ENCODE measurements at places on chromosomes 11 and 22.
A peak's percentile ranks its signal among the peaks of the same experiment; 100 is the strongest.

DNA sequence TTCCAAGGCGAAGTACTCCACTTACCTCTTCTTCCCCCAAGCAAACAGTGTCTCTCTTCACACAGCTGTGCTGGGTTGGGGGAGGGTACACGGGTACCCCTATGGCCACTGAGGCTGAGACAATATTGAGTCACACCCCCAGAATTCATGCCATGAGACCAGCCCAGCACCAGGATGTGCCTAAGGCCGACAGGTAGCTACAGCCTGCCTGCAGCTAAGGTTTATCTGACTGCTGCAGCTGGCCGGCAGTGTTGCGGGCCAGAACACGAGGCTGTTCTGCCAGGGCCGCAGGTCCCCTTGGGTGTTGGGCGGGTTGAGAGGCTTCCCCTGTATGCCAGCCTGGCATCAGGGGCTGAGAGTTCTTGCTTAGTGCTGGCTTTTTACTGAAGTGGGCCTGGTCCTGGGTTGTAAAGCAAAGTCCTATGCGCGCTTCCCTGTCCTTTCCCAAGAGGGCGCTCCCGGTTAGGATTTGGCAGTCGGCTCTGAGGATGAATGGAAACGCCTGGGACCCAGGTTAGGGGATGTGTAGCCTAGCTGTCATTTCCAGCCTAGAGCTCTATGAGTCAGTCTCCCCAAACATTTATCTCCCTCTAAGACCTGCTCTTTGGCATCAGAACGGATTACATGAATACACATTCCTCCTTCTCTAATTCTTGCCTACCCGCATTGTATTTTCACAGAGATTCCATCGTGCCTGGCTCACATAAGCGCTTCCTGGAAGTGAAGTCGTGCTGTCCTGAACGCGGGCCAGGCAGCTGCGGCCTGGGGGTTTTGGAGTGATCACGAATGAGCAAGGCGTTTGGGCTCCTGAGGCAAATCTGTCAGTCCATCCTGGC lies 7.1 kb downstream of the USP18 start:
- no peaks in the 10 kb centered on the region for H3K27me3 ChIP-seq
- DNase-seq: peak; percentile 74
- H3K27ac ChIP-seq: no peak overlapping the region
- H3K4me3 ChIP-seq: no peak overlapping the region
- H3K4me1 ChIP-seq: peaks cover 8% of the 10 kb centered on the region

GRCh38 chr11:6191742-6192141 lies 7.3 kb upstream of the OR52W1 start:
- DNase-seq: no peak
- H3K27ac ChIP-seq: no peak overlapping the region
- no peaks in the 10 kb centered on the region for H3K36me3 ChIP-seq
- peaks cover 8% of the 10 kb centered on the region for H3K4me1 ChIP-seq
- peaks cover 2% of the 10 kb centered on the region for H3K27me3 ChIP-seq
- H3K4me3 ChIP-seq: no peak overlapping the region

DNA sequence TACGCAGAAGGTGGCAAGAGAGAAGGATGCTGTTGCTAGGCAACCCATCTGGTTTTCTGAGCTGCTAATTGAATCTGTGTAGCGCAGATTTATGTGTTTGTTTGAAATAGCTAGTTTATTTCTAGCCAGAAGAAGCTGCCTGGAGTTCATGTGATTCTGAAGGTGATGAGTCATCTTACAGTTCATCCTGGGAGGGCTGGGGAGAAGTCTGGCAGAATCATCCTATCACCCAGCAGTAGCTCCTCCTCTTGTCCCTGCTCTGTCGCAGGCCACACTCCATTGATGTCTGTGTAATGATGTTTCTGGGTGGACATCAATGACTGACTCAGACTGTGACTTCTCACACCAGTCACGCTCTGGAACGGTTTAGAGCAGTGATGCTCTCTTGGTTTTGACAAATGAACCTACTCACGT lies 4.8 kb upstream of the FBXO7 start:
- H3K4me1 ChIP-seq: peaks cover 8% of the 10 kb centered on the region
- peak; percentile 10 for DNase-seq
- no peak overlapping the region for H3K27ac ChIP-seq

GRCh38 chr11:68979931-68980775 lies 633 bp downstream of the MRGPRD start:
- H3K27ac ChIP-seq: no peak overlapping the region
- H3K27me3 ChIP-seq: peaks cover 4% of the 10 kb centered on the region
- H3K4me3 ChIP-seq: no peak overlapping the region
- no peaks in the 10 kb centered on the region for H3K4me1 ChIP-seq
- H3K36me3 ChIP-seq: no peaks in the 10 kb centered on the region

GRCh38 chr11:115808351-115808940 lies 304.2 kb upstream of the CADM1 start:
- no peaks in the 10 kb centered on the region for H3K4me1 ChIP-seq
- DNase-seq: no peak
- H3K27ac ChIP-seq: no peak overlapping the region
- H3K36me3 ChIP-seq: no peaks in the 10 kb centered on the region
- H3K27me3 ChIP-seq: no peaks in the 10 kb centered on the region

- peaks cover 1% of the 10 kb centered on the region for H3K27me3 ChIP-seq
- H3K4me1 ChIP-seq: no peaks in the 10 kb centered on the region
Measured at GRCh38 chr11:131290185-131290584, 80.2 kb upstream of the NTM start.

- H3K4me1 ChIP-seq: peaks cover 64% of the 10 kb centered on the region
- H3K27ac ChIP-seq: peak overlapping the region; percentile 77
- no peaks in the 10 kb centered on the region for H3K27me3 ChIP-seq
- DNase-seq: peak; percentile 66
- H3K4me3 ChIP-seq: peak overlapping the region; percentile 87
Measured at GRCh38 chr11:60914633-60915247, 782 bp downstream of the TMEM109 start.

DNA sequence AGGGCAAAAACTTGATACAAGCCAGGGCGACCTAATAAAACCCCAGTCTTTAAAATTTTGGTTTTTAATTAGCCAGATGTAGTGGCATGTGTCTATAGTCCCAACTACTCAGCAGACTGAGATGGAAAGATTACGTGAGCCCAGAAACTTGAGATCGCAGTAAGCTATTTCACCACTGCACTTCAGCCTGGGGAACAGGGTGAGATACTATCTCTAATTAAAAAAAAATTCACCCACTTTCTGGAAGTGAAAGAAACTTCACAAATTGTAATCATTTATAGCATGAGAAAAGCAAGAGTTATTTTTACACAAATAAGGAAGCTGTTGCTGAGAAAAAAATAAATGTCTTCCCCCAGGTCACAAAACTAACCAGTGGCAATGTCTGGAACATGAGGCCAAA lies 882 bp upstream of the GLYATL2 start:
- DNase-seq: no peak
- H3K36me3 ChIP-seq: no peaks in the 10 kb centered on the region
- no peak overlapping the region for H3K4me3 ChIP-seq
- no peaks in the 10 kb centered on the region for H3K4me1 ChIP-seq
- peaks cover 16% of the 10 kb centered on the region for H3K27me3 ChIP-seq
- no peak overlapping the region for H3K27ac ChIP-seq

- H3K27ac ChIP-seq: no peak overlapping the region
- H3K27me3 ChIP-seq: no peaks in the 10 kb centered on the region
- DNase-seq: no peak
- H3K36me3 ChIP-seq: no peaks in the 10 kb centered on the region
- H3K4me1 ChIP-seq: no peaks in the 10 kb centered on the region
Measured at GRCh38 chr11:84419616-84420015, 1133.4 kb upstream of the CCDC90B start.

DNA sequence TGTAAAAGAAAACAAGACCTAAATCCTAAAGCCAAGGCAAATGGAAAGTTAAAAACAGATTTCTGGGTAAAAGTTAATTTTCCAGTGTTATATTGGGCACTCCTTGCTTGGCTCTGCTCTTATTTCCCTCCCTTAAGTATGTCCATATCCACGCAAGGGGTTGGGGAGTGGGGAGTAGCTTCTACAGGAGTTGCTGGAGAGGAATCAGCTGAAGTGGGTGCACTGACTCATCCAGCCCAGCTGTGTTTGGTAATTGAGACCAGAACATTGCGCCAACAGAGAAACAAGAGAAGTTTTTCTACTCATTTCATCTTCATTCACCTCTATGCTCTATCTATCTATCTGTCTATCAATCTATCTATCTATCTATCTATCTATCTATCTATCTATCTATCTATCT lies 298.4 kb upstream of the PDGFD start:
- no peak for DNase-seq
- no peak overlapping the region for H3K27ac ChIP-seq
- H3K36me3 ChIP-seq: no peaks in the 10 kb centered on the region
- no peak overlapping the region for H3K4me3 ChIP-seq

DNA sequence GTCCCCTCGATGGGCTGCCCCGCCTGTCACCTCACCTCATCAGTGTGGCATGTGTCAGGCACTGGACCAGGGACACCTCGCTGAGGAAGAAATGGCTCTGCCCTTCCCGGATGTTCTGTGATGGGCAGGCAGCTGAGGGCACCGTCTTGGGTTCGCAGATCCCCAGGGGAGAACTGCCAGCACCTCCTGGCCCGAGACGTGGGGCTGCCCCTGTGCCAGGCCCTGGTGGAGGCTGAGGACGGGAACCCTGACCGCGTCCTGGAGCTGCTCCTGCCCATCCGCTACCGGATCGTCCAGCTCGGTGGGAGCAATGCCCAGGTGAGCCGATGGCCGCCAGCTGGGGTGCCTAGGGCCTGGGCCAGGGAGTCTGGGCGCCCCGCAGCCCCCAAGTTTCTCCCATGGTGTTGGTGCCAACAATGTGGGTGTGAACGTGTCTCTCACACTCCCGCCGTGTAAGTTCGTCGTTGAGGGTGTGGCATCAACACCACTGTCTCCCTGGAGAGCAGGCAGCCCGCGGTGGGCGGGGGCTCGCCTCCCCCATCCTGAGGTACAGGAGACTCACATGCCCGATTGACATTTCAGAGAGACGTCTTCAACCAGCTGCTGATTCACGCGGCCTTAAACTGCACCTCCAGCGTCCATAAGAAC lies 7.3 kb upstream of the GTSE1 start:
- H3K36me3 ChIP-seq: peaks cover 5% of the 10 kb centered on the region
- no peak overlapping the region for H3K4me3 ChIP-seq
- DNase-seq: no peak

DNA sequence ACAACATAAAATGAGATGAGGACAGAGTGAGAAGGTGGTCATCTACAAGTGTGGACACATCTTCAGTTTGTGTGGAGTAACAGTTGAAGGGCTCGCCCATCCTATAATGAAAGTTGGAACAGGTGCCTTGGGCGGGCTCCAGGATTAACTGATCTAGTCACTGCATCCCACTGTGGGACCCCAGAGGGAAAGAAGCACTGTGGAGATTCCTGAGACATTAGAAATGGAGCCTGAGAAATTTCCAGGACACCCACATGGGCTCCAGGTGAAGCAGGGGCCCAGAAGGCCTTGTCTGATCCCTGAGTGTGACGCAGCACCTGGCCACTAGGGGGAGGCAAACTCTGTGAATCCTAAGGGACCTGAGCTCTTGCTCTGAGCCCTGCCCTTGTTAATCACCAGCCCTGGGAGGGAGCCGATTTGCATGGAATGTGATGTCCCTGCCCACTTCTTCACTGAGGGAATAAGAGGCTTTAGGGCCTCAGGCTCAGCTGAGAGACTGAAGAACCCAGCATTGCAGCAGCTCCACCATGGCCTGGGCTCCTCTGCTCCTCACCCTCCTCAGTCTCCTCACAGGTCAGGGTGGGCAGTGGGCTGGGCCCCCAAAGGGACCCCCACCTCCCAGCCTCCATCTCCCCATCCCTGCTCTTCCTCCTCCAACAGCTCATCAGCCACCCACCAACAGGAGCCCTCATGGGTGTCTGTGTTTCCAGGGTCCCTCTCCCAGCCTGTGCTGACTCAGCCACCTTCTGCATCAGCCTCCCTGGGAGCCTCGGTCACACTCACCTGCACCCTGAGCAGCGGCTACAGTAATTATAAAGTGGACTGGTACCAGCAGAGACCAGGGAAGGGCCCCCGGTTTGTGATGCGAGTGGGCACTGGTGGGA lies 98.4 kb downstream of the VPREB1 start:
- DNase-seq: peak; percentile 82
- no peaks in the 10 kb centered on the region for H3K36me3 ChIP-seq
- H3K27me3 ChIP-seq: peaks cover 7% of the 10 kb centered on the region
- H3K4me3 ChIP-seq: no peak overlapping the region

DNA sequence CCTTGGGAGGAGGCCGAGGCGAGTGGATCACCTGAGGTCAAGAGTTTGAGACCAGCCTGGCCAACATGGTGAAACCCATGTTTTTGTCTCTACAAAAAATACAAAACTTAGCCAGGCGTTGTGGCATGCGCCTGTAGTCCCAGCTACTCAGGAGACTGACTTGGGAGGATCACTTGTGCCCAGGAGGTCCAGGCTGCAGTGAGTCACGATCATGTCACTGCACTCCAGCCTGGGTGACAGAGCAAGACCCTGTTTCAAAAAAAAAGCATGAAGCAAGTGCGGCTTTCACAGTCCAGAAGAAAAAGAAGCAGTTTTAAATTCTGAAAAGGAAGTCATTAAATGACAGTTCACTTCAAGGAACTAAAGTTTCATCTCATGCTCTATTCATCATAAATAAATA lies 7.1 kb upstream of the LTO1 start:
- H3K4me3 ChIP-seq: no peak overlapping the region
- H3K27me3 ChIP-seq: peaks cover 5% of the 10 kb centered on the region
- no peak for DNase-seq
- no peaks in the 10 kb centered on the region for H3K36me3 ChIP-seq

- no peaks in the 10 kb centered on the region for H3K36me3 ChIP-seq
- peaks cover 7% of the 10 kb centered on the region for H3K27me3 ChIP-seq
- no peak overlapping the region for H3K4me3 ChIP-seq
Measured at GRCh38 chr11:112784323-112785073, 176.7 kb upstream of the NCAM1 start.

DNA sequence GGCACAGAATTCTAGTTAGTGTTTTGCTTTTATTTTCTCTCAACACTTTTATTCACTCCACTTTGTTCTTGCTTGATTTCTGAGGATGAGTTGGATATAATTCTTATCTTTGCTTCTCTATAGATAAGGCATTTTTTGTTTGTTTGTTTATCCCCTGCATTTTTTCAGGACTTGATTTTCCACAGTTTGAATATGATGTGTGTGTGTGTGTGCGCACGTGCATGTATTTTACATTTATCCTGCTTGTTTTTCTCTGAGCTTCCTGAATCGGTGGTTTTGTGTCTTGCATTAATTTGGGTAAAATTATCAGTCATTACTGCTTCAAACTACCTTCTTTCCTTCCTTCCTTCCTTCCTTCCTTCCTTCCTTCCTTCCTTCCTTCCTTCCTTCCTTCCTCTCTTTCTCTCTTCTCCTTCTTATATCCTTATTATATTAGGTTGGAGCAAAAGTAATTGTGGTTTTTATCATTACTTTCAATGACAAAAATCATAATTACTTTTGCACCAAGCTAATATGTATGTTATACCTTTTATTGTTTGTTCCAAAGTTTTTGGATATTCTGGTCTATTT lies 679.9 kb upstream of the RAG2 start:
- no peak overlapping the region for H3K4me3 ChIP-seq
- H3K27ac ChIP-seq: no peak overlapping the region
- no peaks in the 10 kb centered on the region for H3K36me3 ChIP-seq

GRCh38 chr11:96260067-96260511 lies 82.9 kb downstream of the MAML2 start:
- no peak overlapping the region for H3K4me3 ChIP-seq
- H3K27me3 ChIP-seq: no peaks in the 10 kb centered on the region
- DNase-seq: no peak
